T47D (cell line): ENCODE measurements at places on chromosomes 6 and 20.

DNA sequence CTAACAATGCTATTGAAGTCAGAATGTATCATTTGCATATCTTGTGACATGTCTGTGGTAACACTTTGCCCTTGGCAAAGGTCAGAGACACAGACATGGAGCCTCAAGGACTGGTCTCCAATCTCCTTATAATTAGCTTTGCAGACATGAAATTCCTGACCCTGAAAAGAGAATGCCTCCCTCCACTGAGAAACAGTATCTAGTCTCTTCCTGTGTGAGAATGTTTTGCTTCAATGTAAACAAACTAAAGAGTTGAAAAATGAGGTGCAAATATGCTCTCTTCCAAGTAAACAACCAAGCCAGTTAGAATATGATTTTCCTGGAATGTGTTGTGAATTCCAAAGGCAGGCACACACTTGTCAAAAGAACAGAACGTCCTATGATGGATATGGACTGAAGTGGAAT lies 407.1 kb upstream of the MARCKS start:
- DNase-seq: no peak

GRCh38 chr6:137878029-137878428 lies 11.0 kb downstream of the TNFAIP3 start:
- DNase-seq: no peak

DNA sequence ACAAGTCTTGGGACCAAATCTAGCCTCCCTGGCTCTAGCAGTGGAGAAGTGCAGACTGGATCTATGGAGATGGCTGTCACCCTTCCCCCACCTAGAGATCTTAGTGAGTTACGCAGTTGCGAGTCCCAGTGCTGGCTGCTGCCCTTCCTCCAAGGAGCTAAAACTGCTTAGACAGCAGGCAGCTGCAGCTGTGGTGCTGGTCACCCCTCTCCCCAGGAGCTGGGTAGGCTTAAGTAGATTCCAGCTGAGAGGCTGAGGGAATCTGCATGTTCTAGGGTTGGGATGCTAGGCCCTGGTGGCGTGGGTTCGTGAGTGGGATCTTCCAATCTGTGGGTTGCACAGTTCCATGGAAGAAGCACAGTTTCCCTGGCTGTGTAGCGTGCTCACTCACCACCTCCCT lies 120.2 kb downstream of the SLC35B3 start:
- DNase-seq: no peak

DNA sequence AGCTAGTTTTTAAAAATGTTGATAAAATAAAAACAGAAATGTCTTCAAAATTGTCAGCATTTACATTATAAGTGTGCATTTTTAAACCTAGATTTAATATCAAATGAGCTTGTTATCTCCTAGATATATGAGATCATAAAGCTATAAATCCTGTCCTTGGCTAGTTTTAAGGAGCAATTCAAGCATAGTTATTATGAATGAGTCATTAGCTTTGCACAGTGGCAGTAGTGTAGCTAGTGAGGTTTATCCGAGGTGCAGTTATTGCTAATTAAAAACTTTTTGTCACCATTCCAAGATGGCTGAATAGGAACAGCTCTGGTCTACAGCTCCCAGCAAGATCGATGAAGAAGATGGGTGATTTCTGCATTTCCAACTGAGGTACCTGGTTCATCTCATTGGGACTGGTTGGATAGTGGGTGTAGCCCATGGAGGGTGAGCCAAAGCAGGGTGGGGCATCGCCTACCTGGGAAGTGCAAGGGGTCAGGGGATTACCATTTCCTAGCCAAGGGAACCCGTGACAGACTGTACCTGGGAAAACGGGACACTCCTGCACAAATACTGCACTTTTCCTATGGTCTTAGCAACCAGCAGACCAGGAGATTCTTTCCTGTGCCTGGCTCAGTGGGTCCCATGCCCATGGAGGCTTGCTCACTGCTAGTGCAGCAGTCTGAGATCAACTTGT lies 108.8 kb upstream of the SYNCRIP start:
- no peak for DNase-seq

GRCh38 chr6:2162079-2162445 lies 83.3 kb downstream of the GMDS start:
- no peak for DNase-seq

DNA sequence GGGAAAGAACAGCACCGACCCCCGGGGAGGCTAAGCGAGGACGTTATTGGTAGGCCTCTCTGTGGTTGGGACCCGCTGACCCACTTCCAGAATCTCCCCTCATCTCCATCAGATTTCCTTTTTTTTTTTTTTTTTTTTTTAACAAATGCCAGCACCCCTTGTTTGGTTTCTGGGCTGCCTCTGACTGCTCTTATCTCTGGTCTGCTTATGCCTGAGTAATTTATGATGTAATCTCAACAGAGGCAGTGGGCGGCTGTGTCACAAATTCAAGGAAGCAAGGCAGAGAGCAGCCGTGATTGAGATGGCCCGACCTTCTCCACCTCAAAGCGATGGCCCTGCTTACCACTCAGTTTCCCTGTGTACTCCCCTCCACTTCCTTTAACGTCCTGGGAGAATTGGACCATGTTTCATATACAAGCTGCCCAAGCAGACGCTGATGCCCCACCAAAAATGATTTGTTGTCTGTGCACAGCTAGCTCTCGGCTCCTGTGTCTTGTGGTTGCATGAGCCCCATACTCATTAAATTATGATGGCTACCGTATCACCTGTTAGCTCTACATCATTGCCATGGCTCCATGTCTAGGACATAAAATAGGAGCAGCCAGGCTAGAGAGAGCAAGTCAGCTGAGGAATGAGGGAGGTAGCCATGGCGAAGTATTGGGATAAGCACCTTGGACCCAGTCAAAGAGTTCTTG lies 98.1 kb downstream of the ZNF217 start:
- DNase-seq: no peak

- no peak for DNase-seq
Measured at GRCh38 chr6:157216570-157216969, 106.7 kb downstream of the TMEM242 start.

GRCh38 chr6:33410711-33411631 lies at the start of gene PHF1:
Gene PHF1 (plus strand): TSS chr6:33411014. CDS start chr6:33412264, 1,250 bp downstream.
- peak; percentile 51 for DNase-seq

- no peak for DNase-seq
Measured at GRCh38 chr6:54198134-54198533, 86.9 kb downstream of the MLIP start.

DNA sequence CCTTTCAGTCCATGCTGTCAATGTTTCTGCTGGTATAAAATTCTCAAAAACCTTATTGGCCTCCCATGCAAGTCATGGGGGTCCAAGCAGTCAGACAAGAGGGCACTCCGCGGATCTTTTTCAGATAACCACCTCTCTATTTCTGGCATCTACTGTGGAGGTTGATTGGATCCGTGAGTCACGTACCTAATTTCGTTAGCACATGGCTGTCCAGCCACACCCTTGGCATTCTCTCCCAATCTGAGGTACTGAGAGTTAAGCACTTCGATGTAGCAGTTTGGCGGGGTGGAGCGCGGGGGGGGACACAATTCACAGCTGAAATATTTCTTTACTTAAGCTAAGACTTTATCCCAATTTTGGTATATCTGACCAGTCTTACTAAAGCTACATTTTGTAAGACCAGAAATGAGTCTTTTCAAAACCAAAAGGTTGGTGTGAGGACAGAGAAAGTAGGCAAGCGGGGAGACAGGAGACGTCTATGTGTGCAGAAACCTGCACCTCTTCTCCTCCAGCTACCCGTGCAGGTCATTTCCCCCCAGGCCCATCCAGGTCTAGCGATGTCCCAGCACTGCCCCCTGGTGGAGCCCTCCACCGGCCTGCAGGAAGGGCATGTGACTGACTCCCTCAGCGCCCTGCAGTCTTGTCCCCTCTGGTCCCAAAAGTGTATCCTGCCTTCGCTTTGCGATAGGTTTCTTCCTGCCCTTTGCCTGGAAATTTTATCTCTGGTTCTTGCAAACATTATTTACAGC lies 113.1 kb downstream of the ADAT2 start:
- no peak for DNase-seq

DNA sequence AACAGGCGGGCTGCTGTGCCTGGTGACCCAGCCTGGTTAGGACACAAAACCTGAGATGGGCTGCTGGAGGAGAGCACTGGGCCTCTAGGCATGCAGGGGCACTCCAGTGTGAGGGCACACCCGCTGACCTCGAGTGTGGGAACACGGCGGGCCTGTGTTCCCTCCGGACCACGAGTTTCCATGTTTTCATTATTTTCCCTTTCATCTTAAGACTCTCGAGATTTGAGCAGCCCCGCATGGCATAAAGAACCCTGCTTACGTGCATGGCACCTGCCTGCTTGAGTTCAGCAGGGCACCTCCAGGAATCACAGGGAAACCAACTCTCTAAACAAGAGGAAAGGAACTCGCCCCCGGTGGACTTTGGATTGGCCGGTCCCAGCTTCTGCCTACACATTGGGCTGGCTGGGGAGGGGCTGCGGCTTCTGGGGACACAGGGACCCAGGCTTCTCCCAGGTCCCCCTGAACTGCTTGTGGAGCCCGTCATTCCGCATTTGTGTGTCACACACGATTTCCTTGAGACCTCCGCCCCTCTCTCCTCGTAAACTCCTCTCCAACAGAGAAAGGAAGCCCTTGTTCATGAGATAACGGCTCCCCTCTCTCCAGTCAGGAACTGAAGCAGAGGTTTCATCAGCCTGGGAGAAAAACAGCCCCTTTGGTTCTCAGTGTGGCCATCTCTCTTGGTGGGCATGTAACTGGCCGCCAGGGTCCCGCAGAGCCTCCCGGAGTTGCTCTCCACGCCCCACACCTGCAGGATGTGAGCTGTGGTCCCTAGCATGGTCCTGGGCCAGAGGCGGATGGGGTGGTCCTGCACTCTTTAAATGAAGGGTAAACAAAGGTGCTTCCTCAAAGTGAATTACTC lies 181.8 kb downstream of the TTLL2 start:
- no peak for DNase-seq

GRCh38 chr6:15962449-15962764 lies 166.5 kb upstream of the MYLIP start:
- DNase-seq: no peak

- DNase-seq: no peak
Measured at GRCh38 chr20:20989081-20989480, 117.1 kb downstream of the LINC00237 start.

DNA sequence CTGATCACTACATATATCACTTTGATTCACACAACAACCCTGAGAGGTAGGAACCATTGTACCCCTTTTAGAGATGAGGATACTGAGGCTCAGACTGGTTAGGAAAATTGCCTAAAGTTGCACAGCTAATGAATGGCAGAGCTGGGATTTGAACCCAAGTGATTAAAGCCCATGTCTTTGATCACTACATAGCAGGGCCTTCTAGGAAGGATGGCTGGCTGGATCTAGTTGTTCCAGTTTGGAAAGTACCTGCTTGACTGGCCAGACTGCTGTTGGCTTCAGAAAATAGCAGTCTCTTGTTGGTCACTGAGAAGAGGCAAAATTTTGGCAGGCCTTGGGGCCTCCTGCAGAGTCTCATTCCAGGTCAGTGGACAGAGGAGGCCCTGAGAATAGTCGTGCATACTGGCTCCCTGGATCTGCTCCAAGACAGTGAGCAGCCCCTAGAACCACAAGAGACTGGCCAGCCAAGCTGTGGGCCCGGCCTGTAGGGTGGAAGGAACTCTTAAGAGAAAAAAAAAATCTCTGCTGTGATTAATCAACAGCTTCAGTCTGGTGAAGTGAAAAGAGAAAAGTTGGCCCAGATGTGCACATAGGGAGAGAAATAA lies 17.5 kb downstream of the PPARD start:
- no peak for DNase-seq

- DNase-seq: no peak
Measured at GRCh38 chr20:60447703-60448102, 489.5 kb downstream of the CDH26 start.

DNA sequence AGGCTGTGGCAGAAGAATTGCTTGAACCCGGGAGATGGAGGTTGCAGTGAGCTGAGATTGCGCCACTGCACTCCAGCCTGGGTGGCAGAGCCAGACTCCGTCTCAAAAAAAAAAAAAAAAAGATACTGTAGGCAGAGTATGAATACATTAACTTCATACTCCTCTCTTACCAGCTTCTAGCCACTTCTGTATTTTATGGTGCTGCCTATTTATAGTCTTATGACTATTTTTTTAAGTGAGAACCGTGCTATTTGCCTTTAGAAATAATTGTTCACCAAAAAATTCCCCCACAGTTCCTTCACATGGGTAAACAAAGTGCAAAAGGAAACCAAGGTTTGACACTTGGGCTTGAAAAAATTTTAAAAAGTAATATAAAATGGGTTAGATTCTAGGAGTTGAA lies 1.5 kb upstream of the SNRNP48 start:
- DNase-seq: no peak

DNA sequence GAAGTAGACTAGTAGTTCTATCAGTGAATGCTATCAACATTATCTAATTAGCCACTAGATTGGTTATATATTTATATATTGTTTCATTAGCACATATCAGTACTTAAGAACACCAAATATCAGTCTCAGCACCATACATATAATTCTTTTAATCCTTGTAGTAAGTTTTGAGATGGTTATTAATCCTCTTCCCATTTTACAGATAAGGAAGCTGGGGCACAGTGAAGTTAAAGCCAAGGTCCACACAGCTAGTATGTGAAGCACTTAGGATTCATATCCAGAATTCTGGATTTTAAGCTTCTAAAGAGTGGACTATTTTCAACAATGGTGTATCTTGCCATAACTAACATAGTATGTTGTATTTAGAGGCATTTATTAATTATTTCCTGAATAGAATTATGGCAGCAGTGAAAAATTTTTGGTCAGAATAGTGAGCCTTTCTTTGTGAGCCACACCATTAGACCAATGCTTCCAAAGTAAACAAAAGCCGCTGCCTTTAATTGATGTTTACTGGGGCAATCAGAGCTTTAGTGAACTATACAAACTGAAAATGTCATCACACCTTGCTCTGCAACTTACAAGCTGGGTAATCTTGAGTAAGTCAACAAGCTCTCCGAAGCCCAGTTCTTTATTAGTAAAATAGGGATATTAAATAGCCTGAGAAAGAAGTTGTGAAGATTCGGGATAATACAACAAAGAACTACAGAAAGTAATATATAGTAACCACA lies 41.9 kb upstream of the HBS1L start:
- DNase-seq: no peak

GRCh38 chr20:7375905-7376304 lies 564.4 kb downstream of the HAO1 start:
- DNase-seq: no peak

DNA sequence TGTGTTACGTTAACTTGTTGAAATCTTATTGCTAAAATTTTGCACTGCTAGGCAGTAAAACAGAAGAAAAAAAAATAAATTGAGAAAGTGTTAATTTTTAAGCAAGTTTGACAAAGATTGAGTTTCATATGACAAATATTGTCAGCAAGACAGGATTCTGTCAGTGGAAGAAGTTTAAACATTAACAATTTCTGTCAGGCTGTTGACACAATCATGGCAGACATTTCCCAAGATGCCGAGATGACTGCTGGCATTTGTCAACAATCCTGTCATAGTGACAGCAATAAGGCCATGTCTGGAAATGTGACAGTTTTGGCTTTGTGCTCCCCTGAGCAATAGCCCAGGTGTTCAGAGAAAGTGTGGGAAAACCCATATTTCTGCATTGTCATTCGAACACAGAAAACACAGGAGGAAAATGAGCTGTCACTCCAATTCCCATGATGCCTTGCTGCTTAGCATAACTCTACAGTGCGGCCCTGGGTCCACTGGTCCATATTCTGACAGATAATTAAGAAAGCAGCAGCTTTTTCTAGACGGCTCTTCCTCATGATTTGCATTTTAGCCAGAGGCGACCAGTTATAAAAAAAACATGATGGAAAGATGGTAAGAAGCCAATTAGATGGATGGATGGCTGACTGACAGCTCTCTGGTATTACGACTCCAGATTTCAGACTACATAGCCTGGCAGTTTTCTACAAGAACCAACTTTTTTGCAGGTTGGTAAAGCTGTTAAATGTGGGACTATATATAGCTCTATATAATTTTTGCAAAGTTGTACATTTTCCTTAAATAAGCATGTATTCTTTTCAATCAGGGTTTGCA lies 43.6 kb upstream of the DEFB112 start:
- DNase-seq: no peak

- DNase-seq: no peak
Measured at GRCh38 chr6:54415517-54415916, 107.3 kb downstream of the TINAG start.
